Forelimb muscle (tissue), 1 donor: ENCODE measurements at places on chromosomes 3 and 15. TPM values are rescaled to one million over a fixed set of nuclear protein-coding genes. Genes with fewer than 3 reads are reported as not detected.

GRCh38 chr3:160180581-160181216 lies 44.5 kb upstream of the C3orf80 start:
- no peak for DNase-seq

- DNase-seq = no peak
Measured at GRCh38 chr15:88630141-88630721, 8.6 kb upstream of the ISG20 start.

GRCh38 chr15:25735550-25736384 lies 127.4 kb downstream of the ATP10A start:
- DNase-seq = no peak

GRCh38 chr15:89303986-89304385 lies 30.6 kb downstream of the POLG start:
- DNase-seq = no peak

- no peak for DNase-seq
Measured at GRCh38 chr3:12932347-12932746, 91.0 kb upstream of the RPL32 start.

Gene KNG1
- not detected for polyA plus RNA-seq

Gene FNDC3B
- 56.3 TPM for polyA plus RNA-seq

Gene TOMM70
- 55.9 TPM for polyA plus RNA-seq

Gene ISL2
- polyA plus RNA-seq = not detected

Gene CCDC54
- 2.8 TPM for polyA plus RNA-seq
